ENCODE measurements at places on chromosomes 5 and 9.
A peak's percentile ranks its signal among the peaks of the same experiment; 100 is the strongest.

GRCh38 chr5:169413416-169413815, 112.5 kb upstream of the SLIT3 start:
- no peaks in the 10 kb centered on the region for H3K36me3 ChIP-seq
- H3K27me3 ChIP-seq, result no peaks in the 10 kb centered on the region
- H3K4me3 ChIP-seq, result no peak overlapping the region
- no peak overlapping the region for H3K27ac ChIP-seq
- H3K4me1 ChIP-seq, result no peaks in the 10 kb centered on the region

DNA sequence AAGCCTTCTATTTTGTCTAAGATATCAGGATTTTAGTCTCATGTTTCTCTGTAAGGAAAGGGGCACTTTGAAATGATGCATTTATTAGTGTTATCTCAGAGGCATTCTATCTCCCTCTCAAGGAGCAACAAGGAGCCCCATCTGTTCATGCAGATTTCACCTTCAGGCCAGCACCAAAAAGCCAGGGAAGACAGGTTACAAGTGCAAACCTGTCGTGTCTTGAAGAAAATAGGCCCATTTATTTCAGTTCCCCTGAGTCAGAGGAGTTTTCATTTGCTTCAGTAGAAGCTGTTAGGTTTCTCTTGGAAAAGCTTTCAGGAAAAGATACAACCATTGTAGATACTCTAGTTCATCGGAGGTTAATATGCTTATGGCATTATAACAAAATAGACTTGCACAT, 97.2 kb downstream of the SPOCK1 start:
- DNase-seq, result no peak
- no peaks in the 10 kb centered on the region for H3K36me3 ChIP-seq
- H3K27me3 ChIP-seq, result peaks cover 4% of the 10 kb centered on the region
- H3K4me3 ChIP-seq, result no peak overlapping the region

DNA sequence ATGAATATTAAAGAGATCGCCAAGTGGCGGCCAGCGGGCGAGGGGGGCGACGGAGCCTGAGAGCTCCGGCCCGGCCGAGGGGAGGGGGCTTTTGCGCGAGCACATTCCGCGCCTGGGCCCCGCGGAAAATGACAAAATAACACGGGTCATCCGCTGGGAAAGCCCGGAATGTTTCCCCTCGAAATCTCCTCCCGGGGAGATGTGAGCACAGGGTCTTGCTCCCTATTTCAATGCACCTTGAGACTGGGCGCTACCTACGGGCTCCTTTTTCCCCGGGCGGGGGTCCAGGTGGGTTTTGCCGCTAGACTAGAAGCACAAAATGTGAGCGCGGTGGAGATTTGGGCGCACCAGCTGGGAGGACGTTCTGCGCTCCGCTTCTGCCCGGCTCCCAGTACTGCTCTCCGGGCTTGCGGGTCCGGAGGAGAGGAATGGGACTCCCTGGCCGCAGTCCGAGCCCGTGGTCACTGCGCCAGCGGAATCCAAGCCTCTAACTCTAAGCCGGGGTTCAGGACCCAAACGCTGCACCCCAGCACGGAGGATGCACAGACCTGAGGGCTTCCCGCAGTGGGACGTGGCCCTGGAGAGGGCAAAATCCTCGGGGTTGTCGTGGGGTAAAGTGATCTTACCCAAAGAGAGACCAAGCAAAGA, 2.8 kb upstream of the PRDM12 start:
- no peak overlapping the region for H3K4me3 ChIP-seq
- no peaks in the 10 kb centered on the region for H3K36me3 ChIP-seq
- no peak overlapping the region for H3K27ac ChIP-seq
- H3K4me1 ChIP-seq, result peaks cover 21% of the 10 kb centered on the region

- no peak for DNase-seq
- no peak overlapping the region for H3K4me3 ChIP-seq
- no peaks in the 10 kb centered on the region for H3K4me1 ChIP-seq
- H3K36me3 ChIP-seq, result no peaks in the 10 kb centered on the region
- H3K27me3 ChIP-seq, result no peaks in the 10 kb centered on the region
Observed at GRCh38 chr5:158546748-158547147, 553.0 kb downstream of the EBF1 start.

GRCh38 chr9:108551030-108551841, 304.6 kb downstream of the ACTL7B start:
- H3K27me3 ChIP-seq, result no peaks in the 10 kb centered on the region
- H3K27ac ChIP-seq, result no peak overlapping the region
- no peak for DNase-seq
- H3K36me3 ChIP-seq, result no peaks in the 10 kb centered on the region
- H3K4me3 ChIP-seq, result no peak overlapping the region

DNA sequence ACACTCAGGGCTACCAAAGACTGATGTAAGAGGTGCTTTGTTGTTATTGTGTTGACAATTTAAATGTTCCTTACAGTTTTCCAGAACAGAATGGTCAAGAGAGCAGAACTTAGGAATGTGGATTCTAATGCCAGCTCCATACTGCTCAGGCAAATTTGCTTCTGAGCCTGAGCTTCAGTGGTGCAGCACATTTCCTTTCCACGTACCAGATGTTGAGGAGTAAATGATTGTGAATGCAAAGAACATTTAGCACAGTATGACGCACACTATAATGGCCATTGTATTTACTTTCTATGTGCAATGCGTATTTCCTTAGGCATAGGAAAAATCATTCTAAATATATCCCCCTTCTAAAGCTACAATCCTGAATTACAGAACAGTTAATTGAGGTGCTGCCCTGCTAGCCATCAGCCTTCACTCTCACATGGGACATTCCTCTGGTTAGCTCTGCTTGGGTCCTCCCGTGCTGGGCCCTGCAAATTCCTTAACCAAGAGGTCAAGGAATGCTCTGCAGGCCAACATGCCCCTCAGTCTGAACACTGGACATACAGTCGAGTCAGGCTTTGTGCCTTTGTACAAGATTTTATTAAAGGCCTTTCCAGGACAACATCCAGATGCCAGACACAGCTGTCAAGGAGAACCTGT, 21.1 kb upstream of the TMEM174 start:
- no peak overlapping the region for H3K4me3 ChIP-seq
- H3K27ac ChIP-seq, result no peak overlapping the region
- H3K36me3 ChIP-seq, result no peaks in the 10 kb centered on the region
- no peaks in the 10 kb centered on the region for H3K27me3 ChIP-seq
- no peaks in the 10 kb centered on the region for H3K4me1 ChIP-seq

GRCh38 chr9:123796618-123797484, 133.1 kb downstream of the DENND1A start:
- H3K27ac ChIP-seq, result no peak overlapping the region
- DNase-seq, result no peak
- H3K27me3 ChIP-seq, result no peaks in the 10 kb centered on the region

DNA sequence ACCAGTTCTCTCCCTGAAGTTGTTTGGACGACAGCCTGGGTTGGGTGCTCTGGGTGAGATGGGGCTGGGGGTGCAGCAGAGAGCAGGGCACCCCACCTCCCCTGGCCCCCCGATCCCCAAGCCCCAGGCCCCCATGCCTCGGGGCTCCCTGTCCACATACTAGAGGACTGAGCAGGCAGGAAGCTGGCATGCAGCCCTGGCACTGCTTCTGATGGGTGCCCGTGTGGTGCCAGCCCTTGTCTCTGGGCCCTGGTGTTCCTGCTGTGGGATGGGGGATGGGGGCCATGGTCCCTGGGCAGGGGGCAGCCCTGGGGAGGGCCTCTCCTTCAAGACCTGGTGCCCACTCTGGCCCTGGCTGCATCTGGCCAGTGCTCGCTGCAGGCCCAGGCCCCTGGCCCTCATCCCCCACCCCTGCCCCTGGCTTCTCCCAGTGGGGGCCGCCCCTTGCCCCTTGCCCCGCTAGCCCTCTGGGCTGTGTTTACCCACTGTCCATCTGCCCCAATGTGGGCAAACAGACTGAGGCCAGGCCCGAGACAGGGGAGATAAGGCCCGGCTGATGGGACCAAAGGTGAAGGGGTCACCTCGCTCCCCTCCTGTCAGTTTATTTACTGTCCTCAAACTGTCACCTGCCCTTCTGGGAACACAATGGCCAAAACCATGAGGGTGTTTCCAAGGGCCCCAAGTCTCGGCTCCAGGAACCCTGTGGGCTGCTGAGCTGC, 67.3 kb upstream of the RXRA start:
- no peaks in the 10 kb centered on the region for H3K27me3 ChIP-seq
- H3K36me3 ChIP-seq, result no peaks in the 10 kb centered on the region
- no peak for DNase-seq

DNA sequence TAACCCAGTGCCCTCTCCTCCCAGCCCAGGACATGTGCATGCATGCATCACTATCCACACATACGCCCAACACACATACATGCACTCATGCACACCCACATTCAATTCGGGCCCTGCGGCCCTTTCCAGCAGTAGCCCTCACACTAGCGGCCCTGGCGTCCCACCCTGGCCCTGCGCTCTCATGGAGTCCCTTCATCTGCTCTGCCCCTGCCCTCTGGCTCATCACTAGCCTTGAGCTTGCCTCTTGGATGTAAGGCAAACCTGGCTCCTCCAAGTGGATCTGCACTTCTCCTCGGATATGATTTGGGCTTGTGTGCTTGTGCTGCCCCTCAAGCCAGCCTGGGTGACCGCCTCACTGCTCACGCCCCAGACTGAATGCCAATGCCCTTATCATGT, 147.2 kb downstream of the SEC61B start:
- H3K27ac ChIP-seq, result no peak overlapping the region
- H3K4me3 ChIP-seq, result no peak overlapping the region
- H3K36me3 ChIP-seq, result no peaks in the 10 kb centered on the region
- H3K27me3 ChIP-seq, result peaks cover 3% of the 10 kb centered on the region

- H3K27me3 ChIP-seq, result no peaks in the 10 kb centered on the region
- no peaks in the 10 kb centered on the region for H3K4me1 ChIP-seq
- DNase-seq, result no peak
- H3K4me3 ChIP-seq, result no peak overlapping the region
Observed at GRCh38 chr9:138043061-138043410, 165.5 kb downstream of the CACNA1B start.

- no peak overlapping the region for H3K27ac ChIP-seq
- peak; percentile 71 for DNase-seq
- no peaks in the 10 kb centered on the region for H3K36me3 ChIP-seq
- no peak overlapping the region for H3K4me3 ChIP-seq
- no peaks in the 10 kb centered on the region for H3K27me3 ChIP-seq
Observed at GRCh38 chr5:138503487-138504270, 38.4 kb downstream of the EGR1 start.

DNA sequence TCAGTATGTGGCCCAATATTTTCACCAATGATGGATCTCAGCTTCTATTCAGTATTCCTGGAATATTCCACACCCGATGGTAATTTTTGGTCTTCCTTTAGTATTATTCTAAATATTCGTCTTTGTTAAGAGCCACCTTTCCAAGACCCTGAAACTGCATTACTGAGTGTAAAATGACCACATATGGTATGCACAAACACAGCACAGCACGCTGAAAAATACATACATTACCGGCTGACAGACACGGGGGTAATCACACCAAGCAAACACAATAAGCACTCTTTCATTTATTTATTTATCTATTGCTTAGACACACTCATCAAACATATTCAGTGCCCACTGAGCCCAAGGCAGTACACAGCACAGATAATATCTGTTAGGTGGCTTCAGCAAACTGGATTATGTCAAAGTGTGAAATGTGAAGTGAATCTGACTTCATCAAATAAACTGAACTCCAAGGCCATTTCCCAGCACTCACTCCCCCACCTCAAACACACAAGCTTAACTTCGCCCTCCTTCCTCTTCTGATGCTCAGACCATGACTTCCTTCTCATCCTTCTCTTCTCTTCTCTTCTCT, 1637.8 kb upstream of the C9orf72 start:
- peaks cover 2% of the 10 kb centered on the region for H3K27me3 ChIP-seq
- H3K36me3 ChIP-seq, result no peaks in the 10 kb centered on the region
- H3K27ac ChIP-seq, result no peak overlapping the region
- peaks cover 4% of the 10 kb centered on the region for H3K4me1 ChIP-seq
- no peak for DNase-seq

DNA sequence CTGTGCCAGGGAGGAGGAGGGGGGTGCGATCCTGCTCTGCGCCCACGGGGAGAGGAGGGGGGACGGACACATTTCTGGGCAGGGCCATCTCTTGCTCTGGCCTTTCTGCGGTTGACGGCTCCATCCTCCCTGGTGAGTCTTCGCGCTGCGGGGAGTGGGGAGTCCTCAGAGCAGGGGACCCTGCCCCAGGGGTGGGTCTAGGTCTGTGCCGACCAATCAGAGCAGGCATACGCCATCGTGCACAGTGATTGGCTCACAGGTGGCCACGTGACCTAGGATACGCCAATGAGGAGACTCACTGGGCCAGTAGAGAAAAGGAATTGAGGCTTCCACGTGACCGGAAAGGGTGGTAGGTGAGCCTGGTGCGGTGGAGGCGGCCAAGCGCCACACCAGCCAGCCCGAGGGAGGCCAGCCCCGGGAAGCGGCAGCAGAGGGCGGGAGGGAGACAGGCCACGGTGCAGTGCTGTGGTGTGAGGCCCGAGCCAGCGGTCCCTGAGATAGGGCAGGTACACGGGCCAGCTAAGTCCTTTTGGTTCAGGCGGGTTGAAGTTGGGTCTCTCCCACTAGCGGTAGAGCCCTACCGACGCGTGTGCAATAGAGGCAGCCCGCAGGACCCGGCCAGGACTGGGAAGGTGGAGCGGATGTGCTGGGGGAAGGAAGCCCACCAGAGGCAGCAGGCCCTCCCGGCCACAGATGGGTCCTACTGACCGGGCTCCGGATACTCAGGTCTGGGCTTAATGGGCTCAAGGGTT, 65.2 kb upstream of the RNF130 start:
- H3K27me3 ChIP-seq, result peaks cover 2% of the 10 kb centered on the region
- H3K4me3 ChIP-seq, result no peak overlapping the region
- no peaks in the 10 kb centered on the region for H3K4me1 ChIP-seq
- no peak overlapping the region for H3K27ac ChIP-seq
- no peaks in the 10 kb centered on the region for H3K36me3 ChIP-seq

- no peak for DNase-seq
- peaks cover 11% of the 10 kb centered on the region for H3K36me3 ChIP-seq
- no peak overlapping the region for H3K4me3 ChIP-seq
- peaks cover 2% of the 10 kb centered on the region for H3K4me1 ChIP-seq
- no peaks in the 10 kb centered on the region for H3K27me3 ChIP-seq
- no peak overlapping the region for H3K27ac ChIP-seq
Observed at GRCh38 chr5:171863935-171864334, 78.3 kb downstream of the SMIM23 start.

- H3K4me3 ChIP-seq, result no peak overlapping the region
- H3K27me3 ChIP-seq, result no peaks in the 10 kb centered on the region
- no peak for DNase-seq
- no peaks in the 10 kb centered on the region for H3K36me3 ChIP-seq
- no peaks in the 10 kb centered on the region for H3K4me1 ChIP-seq
Observed at GRCh38 chr5:11248966-11249365, 487.9 kb upstream of the DAP start.

DNA sequence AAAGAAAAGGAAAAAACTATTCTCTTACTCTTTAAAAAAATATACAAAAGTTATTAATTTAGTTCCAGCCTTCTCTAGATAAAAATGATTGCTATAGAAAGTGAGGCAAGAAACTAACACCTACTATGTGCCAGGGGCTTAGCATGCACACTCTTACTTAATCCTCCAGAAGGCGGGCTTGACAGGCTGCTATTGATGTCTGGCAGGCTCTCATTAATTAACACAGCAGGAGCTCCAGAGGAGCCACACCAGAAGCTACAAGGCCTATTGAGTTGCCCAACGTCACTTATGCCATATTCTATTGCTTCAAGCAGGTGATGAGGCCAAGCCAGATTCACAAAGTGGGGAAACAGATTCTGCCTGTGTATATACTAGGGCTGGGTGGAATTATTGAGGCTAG, 54.6 kb upstream of the CLINT1 start:
- H3K27me3 ChIP-seq, result no peaks in the 10 kb centered on the region
